ENCODE measurements at places on chromosomes 1 and 21.

- DNase-seq: no peak
Measured at GRCh38 chr1:235424092-235424491, 56.9 kb downstream of the TBCE start.

DNA sequence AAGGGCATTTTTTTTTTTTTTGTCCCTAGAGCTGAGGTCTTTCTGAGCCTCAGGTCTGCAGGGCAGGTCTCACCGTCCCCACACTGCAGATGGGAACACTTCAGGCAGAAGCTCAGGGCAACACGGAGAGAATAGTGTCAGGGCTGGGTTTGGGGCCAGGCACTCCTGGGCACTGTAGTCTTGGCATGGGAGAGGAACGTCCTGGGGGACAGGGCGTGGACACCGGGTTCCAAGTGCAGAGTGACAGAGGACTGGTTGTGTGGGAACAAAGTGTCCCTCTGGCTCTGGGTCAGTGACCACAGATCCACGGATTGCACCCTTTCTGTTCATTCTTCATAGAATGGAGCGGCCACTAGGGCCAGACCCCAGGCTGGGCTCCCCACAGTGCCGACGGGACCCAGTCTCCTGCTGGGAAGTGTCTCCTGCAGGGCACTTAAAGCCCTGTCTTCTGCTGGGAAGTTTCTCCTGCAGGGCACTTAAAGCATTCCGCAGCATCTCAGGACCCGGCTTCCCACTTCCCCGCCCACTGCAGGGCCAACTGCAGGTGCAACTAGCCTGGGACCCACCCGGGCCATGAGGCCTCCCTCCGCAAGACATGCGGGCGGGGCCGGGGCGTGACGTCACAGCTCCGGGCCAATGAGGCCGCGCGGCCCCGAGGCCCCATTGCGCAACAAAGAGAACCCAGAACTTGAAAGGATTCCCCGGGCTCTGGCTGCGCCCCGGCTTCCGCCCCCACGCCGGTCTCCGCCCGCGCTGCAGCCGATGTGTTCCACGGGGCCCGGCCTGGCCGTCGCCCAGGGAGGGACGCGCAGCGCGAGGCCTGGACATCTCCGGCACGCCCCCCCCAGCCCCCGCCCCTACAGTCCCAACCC lies 1.2 kb downstream of the GPR153 start:
- DNase-seq: peak; percentile 88

- no peak for DNase-seq
Measured at GRCh38 chr1:160637821-160638539, 8.9 kb downstream of the SLAMF1 start.

DNA sequence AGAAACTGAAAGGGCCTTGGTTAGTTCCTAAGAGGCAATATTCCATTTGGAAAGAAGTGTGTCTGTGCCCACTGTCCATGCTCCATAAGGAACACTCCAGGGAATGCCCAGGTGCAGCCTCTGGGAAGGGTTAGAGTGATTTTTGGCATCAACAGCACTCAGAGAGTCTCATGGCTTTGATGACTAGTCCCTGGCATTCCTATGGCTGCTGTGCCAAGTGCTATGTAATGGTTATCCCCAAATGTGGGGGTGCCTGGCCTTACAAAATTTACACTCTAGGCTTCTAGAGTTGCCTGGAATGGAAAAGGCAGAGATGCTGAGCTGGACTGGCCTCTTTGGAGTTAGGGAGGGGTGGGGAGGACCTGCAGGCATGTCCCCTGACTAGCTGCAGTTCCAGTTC lies 75.0 kb upstream of the BCAR3 start:
- DNase-seq: no peak

DNA sequence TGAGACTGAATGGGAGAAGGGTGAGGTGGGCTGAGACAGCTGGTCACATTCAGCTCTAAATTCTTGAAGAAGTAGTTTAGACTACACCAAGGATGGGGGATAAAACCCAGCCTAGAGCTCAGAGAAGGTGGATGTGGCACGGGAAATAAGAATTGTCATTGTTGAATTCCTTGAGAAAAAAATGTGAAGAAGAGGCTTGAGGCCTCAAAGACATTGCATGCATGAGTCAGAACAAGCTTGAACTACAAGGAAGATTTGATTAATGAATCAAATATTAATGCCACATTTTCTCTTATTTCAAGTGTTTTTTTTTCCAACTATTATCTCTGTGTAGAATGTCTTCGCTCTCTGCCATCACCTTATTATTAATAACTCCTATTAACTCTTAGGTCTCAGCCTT lies 58.9 kb downstream of the MAP3K7CL start:
- DNase-seq: no peak

DNA sequence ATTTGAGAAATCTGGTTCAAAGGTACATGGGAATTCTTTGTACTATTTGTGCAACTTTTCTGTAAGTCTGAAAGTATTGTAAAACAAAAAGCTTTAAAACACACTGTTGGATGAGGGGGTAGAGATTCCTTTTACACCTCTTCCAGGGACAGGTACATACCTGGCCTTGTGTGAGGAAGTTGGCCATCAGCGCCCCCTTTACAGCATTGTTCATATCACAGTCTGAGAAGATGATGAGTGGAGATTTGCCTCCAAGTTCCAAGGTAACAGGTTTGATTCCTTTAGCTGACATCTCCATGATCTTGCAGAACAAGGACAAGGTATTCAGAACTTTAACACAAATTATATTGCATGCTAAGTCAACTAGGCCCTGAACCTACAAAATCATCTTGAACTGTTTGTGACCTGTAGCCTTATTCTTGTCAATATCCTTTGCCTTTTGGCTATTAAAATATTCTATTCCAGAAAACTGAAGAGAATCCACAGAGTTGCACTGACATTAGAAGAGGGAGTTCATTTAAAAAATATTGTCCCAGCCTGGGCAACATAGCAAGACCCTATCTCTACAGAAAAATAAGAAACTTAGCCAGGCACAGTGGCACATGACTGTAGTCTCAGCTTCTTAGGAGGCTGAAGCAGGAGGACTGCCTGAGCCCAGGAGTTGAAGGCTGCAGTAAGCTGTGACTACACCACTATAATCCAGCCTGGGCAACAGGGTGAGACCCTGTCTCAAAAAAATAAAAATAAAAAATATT lies 18.9 kb downstream of the ALDH9A1 start:
- no peak for DNase-seq

- DNase-seq: no peak
Measured at GRCh38 chr1:61645476-61645875, 79.5 kb downstream of the TM2D1 start.

DNA sequence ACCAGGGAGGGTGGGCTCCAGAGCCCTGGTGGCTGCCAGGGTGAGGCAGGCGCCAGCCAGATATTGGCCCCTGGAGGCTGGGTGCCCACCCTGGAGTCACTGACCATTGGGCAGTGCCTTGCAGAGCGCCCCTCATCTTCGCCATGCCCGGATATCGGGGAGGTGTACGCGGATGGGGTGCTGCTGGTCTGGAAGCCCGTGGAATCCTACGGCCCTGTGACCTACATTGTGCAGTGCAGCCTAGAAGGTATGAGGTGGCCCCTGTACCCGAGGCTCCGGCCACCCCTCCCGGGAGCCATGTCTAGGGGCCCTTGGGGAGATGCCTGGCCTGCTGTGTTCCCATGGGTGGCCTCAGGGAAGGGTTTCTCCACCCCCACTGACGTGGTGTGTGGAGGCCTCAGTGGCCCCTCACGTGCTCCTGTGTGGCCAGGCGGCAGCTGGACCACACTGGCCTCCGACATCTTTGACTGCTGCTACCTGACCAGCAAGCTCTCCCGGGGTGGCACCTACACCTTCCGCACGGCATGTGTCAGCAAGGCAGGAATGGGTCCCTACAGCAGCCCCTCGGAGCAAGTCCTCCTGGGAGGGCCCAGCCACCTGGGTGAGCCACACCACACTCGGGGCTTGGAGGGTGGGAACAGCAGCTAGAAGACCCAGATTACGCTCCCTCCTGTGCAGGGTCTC lies 30.9 kb downstream of the TRIM11 start:
- no peak for DNase-seq

- DNase-seq: no peak
Measured at GRCh38 chr21:33836408-33836807, 79.2 kb downstream of the ATP5PO start.

DNA sequence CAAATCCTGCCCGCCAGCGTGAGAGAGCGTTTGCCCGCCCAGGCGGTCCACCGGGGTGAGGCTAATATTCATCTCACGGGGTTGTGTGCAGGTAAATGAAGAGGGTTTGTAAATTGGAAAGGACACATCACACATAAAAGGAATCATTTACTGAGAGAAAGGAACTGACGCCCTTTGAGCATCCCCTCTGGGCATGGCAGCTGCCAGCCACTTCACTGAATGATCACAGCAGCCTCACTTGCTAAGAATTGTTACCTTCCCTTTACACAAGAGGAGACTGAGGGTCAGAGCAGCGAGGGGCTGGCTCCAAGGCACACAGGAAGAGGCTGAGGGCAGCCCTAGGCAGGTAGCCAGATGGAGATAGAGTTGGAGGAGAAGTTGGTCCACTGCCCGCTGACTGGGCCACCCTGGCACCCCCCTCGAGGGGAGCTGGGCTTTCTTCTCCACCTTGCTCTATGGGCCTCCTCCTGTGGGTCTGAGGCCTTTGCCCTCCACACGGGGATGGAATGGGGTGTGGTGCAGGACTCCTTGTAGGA lies 96.0 kb downstream of the FOXD2 start:
- DNase-seq: no peak

- no peak for DNase-seq
Measured at GRCh38 chr1:171676823-171677222, 24.3 kb upstream of the MYOC start.

DNA sequence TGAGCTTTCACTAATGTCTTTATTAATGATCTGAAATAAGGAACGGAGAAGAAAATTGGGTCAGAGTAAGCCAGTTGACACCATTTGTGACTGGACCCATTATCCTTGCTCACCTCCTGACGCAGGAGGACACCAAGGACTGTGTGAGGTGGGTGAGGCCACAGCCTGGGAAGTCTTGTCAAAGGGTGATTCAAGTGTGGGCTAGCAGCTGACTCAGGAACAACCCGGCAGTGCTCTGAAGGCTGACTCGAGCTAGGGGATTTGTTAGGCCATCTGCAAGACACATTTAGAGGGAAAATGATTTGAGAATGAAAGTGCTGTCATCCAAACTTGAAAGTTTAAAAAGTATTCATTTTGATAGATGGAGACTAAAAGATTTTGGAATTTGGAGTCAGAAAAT lies 21.2 kb downstream of the PRRX1 start:
- no peak for DNase-seq

- no peak for DNase-seq
Measured at GRCh38 chr1:223727541-223727940, 15.2 kb downstream of the CAPN2 start.

DNA sequence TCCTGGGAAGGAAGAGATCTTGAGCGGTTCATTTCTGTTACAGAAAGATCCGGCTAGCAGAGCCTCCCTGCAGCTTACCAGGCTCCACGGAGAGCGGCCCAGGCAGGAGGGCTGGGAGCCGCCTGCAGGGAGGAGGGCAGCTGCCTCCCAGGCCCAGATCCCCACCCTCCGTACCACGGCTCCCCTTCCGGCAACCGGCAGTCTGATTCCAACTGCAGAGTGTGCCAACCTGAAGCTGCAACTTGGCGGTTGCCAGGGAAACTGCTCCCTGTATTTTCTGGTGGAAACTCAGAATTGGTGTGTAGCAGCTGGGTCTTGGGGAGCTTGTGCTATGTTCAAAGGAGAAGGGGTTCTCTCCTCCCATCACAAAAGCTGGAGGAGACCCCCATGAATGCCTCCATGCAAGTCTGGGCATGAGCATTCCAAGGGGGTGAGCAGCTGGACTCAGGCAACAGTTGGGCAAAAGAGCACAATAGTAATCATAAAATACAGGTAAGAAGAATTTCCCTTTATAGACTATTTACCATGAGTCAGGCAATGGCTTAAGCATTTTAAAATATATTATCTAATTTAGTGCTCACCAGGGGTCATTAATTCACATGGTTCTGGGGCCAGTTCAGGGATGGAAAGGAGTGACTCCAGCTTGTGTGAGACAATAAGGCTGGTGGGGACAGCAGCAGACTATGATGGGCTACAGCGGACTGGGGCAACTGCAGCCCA lies 46.1 kb upstream of the KAZN start:
- DNase-seq: no peak

DNA sequence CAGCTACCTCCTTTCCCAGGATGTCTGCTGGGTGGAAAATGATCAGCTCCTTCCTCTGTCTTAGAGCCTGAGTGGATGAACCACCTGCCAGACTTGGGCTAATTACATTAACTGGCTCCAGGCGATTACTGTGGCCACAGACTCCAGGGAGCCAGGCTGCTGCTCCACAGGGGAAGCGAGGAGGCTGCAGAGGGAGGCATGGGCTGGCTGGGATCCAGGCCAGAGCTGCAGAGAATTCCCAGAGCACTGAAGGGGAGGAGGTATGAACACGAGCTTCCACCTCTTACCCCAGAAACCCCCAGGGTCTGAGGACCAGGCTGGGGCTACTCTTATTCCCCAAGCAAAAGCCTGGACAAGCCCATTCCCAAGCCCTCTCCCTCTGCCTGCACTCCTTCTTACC lies 136.0 kb upstream of the KLHDC7A start:
- DNase-seq: no peak

DNA sequence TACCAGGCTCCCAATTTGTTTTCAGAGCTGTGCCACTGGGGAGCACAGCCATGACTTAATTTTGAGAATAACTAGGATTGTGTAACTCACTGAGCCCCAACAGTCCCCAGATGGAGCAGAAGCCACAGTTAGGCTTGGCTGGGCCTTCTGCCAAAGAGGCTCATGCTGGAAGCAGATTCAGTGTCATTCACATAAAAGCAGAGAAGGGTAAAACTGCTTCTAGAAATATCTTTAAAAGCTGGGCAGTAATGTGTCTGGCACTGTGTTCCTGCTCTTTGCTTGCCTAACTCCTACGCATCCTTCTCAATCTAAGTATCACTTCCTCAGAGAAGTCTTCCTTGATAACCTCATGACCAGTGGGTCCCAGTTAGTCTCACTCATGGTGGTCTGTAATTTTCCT lies 20.3 kb downstream of the STK40 start:
- DNase-seq: peak; percentile 54

GRCh38 chr1:112826217-112826944 lies 111.2 kb upstream of the PPM1J start:
- no peak for DNase-seq

DNA sequence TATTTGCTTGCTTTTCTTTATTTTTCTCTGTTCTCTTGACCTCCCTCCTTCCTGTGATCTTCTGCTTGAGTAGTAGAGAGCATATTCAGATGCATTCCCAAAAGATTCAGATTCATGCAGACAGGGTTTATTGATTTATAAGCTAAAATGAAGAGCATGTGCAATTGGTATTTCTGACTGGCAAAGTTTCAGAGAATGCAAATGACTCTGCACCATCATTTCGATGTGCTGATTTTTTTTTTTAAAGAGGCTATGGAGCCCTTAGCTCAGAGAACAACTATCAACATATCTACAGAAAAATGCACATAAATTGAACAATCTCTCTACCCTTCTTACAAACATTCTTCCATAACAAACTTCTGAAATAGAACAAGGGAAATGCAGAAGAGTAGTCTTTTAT lies 312.0 kb downstream of the VAV3 start:
- no peak for DNase-seq

GRCh38 chr21:29347274-29347681 lies 48.6 kb downstream of the BACH1 start:
- peak; percentile 59 for DNase-seq

GRCh38 chr1:28507247-28507645 lies 1.4 kb downstream of the RCC1 start:
- peak; percentile 48 for DNase-seq
